ENCODE measurements at places on chromosomes 3 and 15.

- DNase-seq, result no peak
These were observed 507.8 kb downstream of the TUSC7 start for GRCh38 chr3:117217355-117217754.

GRCh38 chr15:65132878-65133547, 595 bp downstream of the PDCD7 start:
- DNase-seq, result no peak

GRCh38 chr3:99931059-99931458, 113.4 kb downstream of the CMSS1 start:
- DNase-seq, result no peak

DNA sequence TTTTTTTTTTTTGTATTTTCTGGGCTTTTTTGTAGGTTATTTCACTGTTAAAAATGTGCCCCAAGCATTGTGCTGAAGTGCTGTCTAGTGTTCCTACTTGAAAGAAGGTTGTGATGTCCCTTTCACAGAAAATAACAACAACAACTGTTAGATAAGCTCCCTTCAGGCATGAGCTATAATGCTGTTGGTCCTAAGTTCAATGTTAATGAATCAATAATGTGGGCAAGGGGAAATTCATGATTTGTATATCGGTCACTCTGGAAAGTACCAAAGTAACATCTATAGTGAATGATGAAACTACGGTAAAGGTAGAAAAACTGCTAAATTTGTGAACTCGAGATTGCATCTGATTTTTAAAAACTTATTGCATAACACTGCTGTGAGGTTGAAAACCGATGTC, 539.4 kb downstream of the CADM2 start:
- no peak for DNase-seq

GRCh38 chr3:9934235-9934621, 594 bp downstream of the CRELD1 start:
- no peak for DNase-seq

- no peak for DNase-seq
These were observed 478.9 kb downstream of the NLGN1 start for GRCh38 chr3:173876476-173876875.

DNA sequence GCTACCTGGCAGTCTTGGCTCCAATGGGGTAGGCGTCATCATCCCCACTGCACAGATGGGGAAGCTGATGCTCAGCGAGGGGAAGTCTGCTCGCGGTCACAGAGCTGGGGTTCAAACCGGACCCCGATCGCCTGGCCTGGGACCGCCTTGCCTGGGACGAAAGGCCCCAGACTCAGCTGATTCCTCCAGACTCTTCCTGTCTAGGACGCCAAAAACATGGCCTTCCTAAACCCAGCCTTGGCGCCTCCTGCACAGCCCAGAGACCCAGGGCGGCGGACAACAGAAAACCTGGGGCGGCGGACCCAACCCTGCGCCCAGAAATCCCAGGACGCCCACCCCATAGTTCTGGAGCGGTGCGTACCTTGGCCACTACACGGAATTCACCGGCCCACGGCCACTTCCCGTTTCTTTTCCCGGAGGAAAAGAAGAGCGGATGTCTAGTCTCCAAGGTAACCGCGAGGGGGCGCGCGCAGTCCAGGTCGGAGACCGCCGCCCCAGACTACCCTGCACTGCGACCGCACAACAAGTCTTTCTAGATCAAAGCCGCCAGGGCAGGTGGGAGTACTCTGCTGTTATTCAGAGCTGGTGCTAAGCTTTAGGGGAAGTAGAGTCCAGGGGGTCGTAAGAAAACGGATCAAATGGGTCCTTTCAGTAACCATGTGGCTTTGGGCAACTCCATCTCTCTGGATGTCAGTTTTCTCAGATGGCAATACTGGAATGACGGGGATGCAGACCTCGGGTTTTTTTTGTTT, 4.9 kb upstream of the IL17RD start:
- DNase-seq, result no peak

- no peak for DNase-seq
These were observed 63.0 kb downstream of the ATP10A start for GRCh38 chr15:25799906-25800700.

- no peak for DNase-seq
These were observed 7.3 kb downstream of the ALPK3 start for GRCh38 chr15:84824260-84825007.

DNA sequence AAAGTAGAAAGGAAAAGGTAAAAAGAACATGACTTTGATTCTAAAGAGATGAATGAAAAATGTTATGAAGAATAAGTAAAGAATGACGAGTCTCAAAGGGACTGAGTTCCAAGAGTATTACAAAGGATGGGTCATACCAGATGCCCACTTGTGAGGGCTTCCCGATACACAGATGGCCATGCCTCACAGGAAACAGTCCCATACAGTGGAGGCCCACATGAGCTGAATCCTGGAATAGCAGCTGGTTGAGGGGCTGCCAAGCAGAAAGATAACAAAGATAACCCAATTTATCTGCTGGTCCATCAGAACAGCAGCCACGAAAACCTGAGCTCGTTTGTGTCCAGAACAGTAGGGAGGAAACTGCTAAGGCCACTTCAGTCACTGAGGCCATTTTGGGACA, 3.7 kb downstream of the SSR3 start:
- DNase-seq, result no peak

DNA sequence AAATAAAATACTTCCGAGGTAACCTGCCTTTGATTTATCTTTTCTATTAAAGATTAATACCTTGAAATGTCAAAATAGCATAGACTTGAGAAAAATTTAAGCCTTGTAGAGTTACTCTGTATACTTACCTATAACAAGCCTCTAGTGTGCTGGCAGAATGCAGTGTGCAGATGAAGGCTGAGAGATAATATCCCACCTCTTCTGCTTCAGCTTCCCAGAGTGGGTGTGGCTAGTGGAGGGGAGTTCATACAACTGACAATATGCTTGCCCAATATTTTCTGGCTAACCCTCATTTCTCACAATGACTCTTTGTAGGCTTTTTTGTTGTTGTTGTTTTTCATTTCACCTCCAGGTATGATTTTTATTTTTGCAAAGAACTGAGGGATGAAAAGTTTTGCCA, 15.7 kb upstream of the ZBTB20 start:
- DNase-seq, result no peak

GRCh38 chr3:142211034-142211433, 14.4 kb downstream of the GK5 start:
- no peak for DNase-seq

GRCh38 chr3:71218508-71218907, 365.0 kb downstream of the FOXP1 start:
- DNase-seq, result no peak

- DNase-seq, result no peak
These were observed 38.2 kb upstream of the FAM174B start for GRCh38 chr15:92693691-92694331.

DNA sequence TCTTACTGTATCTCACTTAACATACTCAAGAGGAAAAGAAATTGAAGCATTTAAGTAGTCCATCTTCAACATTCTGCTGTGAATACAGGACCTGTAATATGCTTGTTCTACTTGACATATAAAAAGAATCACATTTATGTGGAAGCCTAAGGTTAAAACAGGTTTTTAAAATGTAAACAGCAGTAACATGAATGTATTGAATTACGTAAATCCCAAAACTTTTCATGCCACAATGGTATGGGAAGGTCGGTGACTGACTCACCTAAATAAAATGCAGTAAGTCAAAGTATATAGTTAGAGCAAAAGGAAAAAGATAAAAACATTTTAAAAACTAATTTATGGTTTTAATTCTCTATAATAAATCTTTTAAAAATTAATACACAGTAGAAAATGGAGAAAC, 115.7 kb upstream of the TJP1 start:
- no peak for DNase-seq

- DNase-seq, result no peak
These were observed 240.4 kb downstream of the RPLP1 start for GRCh38 chr15:69693059-69693458.

DNA sequence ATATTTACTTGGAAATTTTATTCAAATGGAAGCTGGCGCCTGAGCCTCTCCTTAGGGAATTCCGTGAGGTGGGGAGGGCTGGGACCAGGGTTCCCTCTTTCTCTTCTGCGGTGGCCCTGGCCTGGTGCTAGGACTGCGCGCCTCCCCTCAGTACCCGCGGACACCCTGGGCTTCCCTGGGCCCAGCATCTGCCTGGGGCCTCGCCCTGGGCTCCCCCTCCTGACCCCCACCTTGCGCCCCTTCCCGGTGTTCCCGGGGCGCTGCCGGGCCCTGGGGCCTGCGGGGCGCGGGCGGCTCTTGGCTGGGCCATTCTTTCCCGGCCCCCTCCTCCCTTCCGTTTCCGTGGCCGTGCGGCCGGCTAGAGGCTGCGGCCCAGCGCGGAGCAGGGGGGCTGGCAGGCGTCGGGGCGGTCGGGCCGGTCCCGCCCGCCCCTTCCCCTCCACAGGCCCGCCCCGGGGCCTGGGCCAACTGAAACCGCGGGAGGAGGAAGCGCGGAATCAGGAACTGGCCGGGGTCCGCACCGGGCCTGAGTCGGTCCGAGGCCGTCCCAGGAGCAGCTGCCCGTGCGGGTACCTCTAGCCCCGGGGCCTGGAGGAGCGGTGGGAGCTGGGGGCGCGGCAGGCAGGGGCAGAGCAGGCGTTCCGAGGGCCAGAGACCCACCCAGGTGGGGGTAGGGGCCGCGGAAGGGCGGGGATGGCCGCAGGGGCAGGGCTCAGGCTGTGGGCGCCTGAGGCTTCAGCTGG, at the start of gene FES:
Gene FES, plus strand, starts transcription at position 529 of the 743 bp plus-strand sequence. CDS start 542 bp downstream, outside the sequence.
- peak; percentile 17 for DNase-seq

All from fibroblast of skin of left biceps (primary cell).